Activated T-cell treated with anti-CD3 and anti-CD28 coated beads, Interleukin-2, amount 50 U/mL, for 72 hours (primary cell): ENCODE measurements at places on chromosomes 12 and 14. TPM values are rescaled to one million over a fixed set of nuclear protein-coding genes. Genes with fewer than 3 reads are reported as not detected.

Gene SIX1
- not detected for total RNA-seq

Gene FITM1
- total RNA-seq: 0.46 TPM

Gene NOC4L
- 19.4 TPM for total RNA-seq

Gene KRT78
- total RNA-seq: not detected

Gene RASSF3
- total RNA-seq: 42.4 TPM
